Chondrocyte (in vitro differentiated cells): ENCODE measurements at places on chromosomes 4 and X. TPM values are rescaled to one million over a fixed set of nuclear protein-coding genes. Genes with fewer than 3 reads are reported as not detected.

- H3K4me3 ChIP-seq: no peak overlapping the region
- H3K27me3 ChIP-seq: peaks cover 2% of the 10 kb centered on the region
- no peak overlapping the region for H3K27ac ChIP-seq
These were observed 41.7 kb downstream of the PAGE2 start for GRCh38 chrX:55130481-55130880.

The POU4F2 gene
- total RNA-seq: not detected in 3 replicates

DNA sequence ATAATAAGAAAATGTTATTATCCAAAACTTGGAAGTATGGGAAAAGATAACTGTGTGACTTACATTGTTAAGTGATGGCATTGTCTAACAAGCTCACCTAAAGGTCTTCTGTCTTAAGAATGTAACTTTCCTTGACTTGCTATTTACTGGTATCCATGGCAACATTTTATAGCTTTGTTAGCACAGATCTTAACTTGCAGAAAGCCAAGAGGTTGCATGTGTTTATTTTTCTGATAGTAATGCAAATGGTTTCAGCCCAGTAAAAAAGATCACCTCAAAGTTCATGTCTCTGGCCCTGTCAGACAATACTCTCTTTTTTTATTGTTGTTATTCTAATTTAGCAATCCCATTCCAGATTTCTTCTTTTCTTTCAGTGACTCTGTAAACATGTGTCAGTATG, 425.3 kb downstream of the SPRY1 start:
- no peak overlapping the region for H3K27ac ChIP-seq
- H3K4me1 ChIP-seq: peaks cover 40% of the 10 kb centered on the region
- no peaks in the 10 kb centered on the region for H3K36me3 ChIP-seq
- no peaks in the 10 kb centered on the region for H3K27me3 ChIP-seq

DNA sequence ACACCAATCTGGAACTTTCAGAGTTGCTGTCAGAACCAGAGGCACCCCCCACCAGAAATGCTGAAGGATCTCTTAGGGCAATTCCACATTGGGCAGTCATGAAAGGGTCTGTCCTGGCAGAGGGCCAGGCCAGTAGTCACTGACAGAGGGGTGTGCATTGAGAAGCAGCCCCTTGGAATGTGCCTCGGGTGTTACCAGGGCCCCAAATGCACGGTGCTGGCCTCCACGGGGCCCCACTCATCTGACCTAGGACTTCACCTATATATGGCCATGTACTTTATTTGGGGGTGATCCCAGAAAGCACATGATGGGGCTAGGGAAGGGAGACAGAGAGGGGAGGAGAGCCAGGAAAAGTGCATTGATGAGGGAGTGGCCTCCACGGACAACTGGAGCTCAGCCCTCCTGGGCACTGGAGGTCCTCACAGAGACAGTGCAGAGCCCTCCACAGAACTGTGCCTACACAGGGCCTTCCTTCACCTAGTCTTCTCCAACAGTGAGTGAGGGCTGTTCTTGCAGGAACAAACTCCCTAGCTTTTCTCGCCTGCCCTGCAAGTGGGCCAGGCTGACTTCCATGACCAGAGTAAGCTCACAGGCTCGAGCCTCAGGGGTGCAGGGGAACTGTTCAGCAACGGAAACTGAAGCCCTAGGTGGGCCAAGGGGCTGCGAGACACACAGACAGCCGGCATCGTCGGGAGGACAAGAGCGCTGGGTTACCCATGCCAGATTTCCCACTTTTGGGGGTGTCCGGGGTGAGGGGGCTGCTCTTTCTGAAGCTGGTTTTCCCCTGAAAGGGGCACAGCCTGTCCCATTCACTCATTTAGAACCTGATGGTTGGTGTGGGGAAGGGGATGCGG, 136.2 kb downstream of the HMX1 start:
- H3K27me3 ChIP-seq: no peaks in the 10 kb centered on the region
- no peaks in the 10 kb centered on the region for H3K4me1 ChIP-seq
- no peak overlapping the region for H3K4me3 ChIP-seq
- DNase-seq: peak; percentile 48
- H3K36me3 ChIP-seq: no peaks in the 10 kb centered on the region

The PRRG3 gene
- not detected in 3 replicates for total RNA-seq

DNA sequence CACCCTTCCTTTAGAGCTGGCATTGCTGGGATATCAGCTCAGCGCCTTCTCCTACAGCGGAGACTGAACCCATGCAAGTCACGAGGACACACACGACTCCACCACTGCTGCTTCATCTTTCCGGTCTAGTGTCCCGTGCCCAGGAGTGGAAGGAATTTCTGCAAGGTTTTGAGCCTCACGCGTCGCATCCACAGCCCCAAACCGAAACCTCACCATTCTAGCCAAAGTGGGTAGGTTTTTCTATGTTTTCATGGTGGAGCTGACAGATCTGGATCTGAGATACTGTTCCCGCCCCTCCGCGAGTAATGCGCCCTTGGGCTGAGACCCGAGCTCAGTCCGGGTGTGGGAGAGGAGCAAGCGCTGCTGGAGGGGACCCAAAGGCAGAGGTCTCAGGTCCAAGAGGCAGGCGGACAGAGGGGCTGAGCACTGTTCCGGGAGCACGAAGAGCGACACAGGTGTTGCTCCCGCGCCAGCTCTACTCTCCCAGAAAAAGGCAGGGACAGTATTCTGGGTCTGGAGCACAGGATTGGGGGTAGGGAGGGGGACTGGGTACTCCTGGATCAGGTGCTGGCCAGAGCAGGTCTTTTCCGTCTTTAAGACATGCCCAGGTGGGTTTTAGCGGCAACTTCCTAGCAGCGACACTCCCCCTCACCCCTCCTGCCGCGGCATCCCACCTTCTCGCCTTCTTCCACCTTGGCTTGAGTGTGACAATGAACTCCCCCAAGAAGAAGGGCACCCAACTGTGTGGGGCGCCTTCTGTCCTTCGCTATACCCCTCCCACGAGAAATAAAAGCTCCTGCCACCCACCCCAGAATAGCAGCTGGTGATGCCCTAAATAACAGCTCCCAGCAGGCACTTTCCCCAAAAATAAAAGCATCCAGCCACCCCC, 1.8 kb downstream of the EPHA5 start:
- H3K27me3 ChIP-seq: peaks cover 25% of the 10 kb centered on the region
- H3K4me3 ChIP-seq: peak overlapping the region; percentile 73
- DNase-seq: peak; percentile 75
- H3K4me1 ChIP-seq: peaks cover 46% of the 10 kb centered on the region

DNA sequence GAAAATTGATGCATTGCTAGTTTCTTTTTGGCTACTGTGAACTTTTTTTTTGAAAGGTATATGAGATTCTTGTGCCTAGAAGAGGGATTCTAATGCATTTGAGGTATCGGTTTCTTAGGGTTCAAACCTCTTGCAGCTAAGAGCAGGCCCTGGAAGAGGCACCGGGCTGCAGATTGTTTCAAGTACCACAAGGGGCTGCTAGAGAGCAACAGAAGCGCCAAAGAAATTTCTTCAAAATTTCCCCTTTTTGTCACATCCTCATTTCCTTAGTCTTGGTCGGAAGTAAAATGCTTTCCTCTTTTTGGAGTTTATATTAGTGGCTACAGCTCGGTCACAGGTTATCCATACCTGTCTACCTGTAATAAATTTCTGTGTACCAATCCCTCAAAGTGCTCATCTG, 89.8 kb downstream of the PDGFRA start:
- DNase-seq: no peak
- H3K4me3 ChIP-seq: no peak overlapping the region
- no peaks in the 10 kb centered on the region for H3K27me3 ChIP-seq
- H3K36me3 ChIP-seq: no peaks in the 10 kb centered on the region
- no peak overlapping the region for H3K27ac ChIP-seq

DNA sequence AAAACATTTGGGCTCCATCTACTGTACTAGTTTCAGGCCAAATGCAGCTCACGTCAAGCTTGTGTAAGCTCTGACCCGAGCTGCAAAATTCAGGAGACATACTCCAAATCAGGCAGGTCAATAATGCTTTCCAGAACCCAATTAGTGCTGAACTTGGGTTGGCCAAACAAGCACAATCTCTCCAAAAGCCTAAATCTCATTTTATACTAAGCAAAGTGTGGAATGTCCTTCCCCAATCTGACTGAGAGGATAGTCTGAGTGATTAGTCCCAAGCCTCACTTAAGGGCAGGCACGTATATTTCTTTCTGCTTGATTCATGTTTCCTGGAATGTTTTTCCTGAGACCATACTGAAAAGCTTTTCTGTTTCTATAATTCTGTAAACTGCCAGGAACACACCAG, 79.9 kb downstream of the NKX6-1 start:
- no peak overlapping the region for H3K27ac ChIP-seq
- no peak for DNase-seq
- no peak overlapping the region for H3K4me3 ChIP-seq
- no peaks in the 10 kb centered on the region for H3K4me1 ChIP-seq
- no peaks in the 10 kb centered on the region for H3K36me3 ChIP-seq

GRCh38 chr4:78662658-78663057, 111.1 kb downstream of the ANXA3 start:
- peaks cover 27% of the 10 kb centered on the region for H3K4me1 ChIP-seq
- H3K27ac ChIP-seq: no peak overlapping the region

- H3K27ac ChIP-seq: peak overlapping the region; percentile 90
- no peak for DNase-seq
- no peaks in the 10 kb centered on the region for H3K36me3 ChIP-seq
- no peak overlapping the region for H3K4me3 ChIP-seq
These were observed 43.6 kb downstream of the TSC22D3 start for GRCh38 chrX:107731831-107732502.

DNA sequence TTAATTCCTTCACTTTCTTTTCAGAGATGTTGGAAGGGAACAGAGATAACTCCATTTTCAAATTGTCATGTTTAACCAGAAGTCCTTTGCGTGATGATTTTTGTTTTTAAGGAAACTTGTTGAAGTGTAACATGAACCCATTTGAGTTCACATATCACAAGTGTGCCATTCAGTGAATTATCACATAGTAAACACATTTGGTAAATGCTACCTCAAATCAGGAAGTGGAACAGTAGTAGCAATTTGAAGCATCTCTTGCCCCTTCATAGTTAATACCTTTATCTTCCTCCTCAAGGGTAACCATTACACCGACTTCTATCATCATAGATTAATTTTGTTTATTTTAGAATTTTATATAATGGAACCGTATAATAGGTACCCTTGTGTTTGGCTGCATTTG, 35.8 kb downstream of the KDM6A start:
- H3K27me3 ChIP-seq: no peaks in the 10 kb centered on the region
- H3K36me3 ChIP-seq: no peaks in the 10 kb centered on the region
- no peak overlapping the region for H3K4me3 ChIP-seq

- H3K4me3 ChIP-seq: no peak overlapping the region
- DNase-seq: no peak
- no peak overlapping the region for H3K27ac ChIP-seq
- H3K27me3 ChIP-seq: no peaks in the 10 kb centered on the region
These were observed 74.8 kb upstream of the PASD1 start for GRCh38 chrX:151488677-151489076.

- H3K4me3 ChIP-seq: no peak overlapping the region
- DNase-seq: peak; percentile 4
- no peaks in the 10 kb centered on the region for H3K36me3 ChIP-seq
- H3K27me3 ChIP-seq: no peaks in the 10 kb centered on the region
- peaks cover 6% of the 10 kb centered on the region for H3K4me1 ChIP-seq
These were observed 44.1 kb upstream of the CLDN24 start for GRCh38 chr4:183366206-183366835.

- DNase-seq: no peak
- H3K4me3 ChIP-seq: peak overlapping the region; percentile 12
- H3K36me3 ChIP-seq: no peaks in the 10 kb centered on the region
- H3K27ac ChIP-seq: peak overlapping the region; percentile 45
- no peaks in the 10 kb centered on the region for H3K27me3 ChIP-seq
These were observed 353.9 kb downstream of the AFF2 start for GRCh38 chrX:148854306-148854705.
